LHCN-M2 (cell line): ENCODE measurements at places on chromosomes 16 and 17. TPM values are rescaled to one million over a fixed set of nuclear protein-coding genes. Genes with fewer than 3 reads are reported as not detected.

DNA sequence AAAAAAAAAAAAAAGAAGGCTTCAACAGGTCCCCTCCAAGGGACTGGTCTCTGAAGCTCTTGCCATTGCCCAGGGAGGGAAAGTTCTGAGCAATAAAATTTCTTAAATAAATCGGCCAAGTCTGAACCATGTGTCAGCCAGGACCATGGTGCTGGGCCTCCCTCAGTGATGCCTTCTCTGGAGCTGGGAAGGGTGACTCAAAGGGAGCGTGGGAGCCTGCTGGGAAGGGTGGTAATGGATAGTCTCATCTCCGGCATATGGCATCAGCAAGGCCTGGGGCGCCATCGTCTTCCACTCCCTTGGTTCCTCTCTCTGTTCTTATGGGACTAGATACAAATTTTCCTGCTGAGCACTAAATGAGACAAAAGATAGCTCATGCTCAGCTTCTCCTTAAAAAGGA lies 2.3 kb downstream of the VKORC1 start:
- peak; percentile 60 for DNase-seq

The FOXC2 gene
- total RNA-seq: 5.1 and 8.3 TPM in 2 replicates

The GP1BA gene
- total RNA-seq: not detected in 2 replicates

The SPAG9 gene
- 83.7 and 89.6 TPM in 2 replicates for total RNA-seq

The GUCY2D gene
- not detected in 2 replicates for total RNA-seq

DNA sequence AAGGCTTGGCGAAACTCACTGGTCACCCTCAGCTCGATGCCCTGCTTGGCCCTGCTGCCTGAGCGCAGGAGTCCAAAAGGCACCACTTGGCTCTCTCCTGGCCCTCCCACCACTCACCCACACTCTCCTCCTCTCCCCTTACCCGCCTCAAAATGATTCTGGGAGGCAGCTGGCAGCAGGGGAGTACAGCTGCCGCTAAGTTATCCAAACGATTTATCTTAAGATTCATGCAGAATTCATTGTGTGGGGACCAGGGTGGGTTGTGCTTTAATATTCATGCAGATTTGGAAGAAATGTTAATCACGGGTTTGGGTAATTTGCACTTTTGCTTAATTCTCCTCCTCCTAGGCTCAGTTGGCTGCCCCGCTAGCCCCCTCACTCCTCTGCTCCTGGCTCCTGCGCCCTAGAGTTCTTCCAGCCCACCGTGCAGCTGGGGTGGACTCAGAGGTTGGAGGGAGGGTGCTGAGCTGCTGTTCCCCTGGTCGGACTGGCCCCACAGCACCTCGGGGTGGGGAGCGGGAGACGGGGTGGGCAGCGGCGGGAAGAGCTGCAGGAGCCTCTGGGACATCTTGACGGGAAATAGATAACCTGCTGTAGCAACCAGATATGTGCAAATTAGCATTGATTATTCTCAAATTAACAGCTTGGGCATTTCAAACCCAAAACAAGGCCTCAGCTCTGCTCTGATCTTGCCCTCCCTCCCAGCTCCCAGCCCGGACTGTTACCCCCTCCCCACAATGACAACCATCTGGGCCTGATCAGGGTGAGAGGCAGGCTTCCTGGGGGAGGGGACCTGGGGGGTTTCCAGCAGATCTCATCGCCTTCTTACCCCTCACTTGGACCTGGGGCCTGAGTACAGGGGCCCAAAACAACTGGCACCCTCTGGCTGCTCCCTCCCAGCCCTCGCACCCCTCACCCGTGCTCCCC lies 122.6 kb upstream of the RPL38 start:
- DNase-seq: no peak

- no peak for DNase-seq
Measured at GRCh38 chr17:77408284-77408683, 267.5 kb downstream of the SEC14L1 start.

DNA sequence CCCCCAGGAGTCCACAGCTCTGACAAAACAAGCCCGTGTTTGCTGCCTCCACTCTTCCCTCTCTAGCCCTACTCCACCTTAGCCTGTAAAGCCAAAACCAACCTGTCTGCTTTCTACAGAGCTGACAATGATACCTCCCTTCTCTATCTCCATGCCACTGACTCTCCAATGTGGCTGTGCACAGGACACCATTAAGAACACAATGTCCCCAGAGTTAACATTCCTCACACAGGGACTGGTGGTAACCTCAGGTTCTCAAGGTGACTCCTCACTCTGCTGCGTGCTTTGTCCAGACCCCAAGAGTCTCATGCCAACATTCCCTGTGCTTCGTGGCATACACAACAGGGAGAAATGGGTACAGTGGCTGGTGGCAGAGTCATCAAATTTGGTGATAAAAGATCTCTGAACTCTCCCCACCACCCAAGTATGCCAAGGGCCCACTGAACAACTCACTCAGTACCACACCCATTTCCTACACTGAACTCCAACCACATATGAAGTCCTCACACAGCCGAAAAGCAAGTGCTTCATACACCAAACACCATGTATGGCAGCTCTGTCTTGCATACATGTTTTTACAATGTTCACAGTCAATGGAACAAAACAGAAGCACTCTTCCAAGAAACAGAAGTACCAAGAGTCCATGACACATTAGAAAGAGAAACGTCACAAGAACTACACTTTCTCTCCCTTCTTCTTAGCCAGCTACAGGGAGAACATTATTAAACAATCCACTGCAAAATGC lies 21.1 kb downstream of the CSNK2A2 start:
- no peak for DNase-seq

DNA sequence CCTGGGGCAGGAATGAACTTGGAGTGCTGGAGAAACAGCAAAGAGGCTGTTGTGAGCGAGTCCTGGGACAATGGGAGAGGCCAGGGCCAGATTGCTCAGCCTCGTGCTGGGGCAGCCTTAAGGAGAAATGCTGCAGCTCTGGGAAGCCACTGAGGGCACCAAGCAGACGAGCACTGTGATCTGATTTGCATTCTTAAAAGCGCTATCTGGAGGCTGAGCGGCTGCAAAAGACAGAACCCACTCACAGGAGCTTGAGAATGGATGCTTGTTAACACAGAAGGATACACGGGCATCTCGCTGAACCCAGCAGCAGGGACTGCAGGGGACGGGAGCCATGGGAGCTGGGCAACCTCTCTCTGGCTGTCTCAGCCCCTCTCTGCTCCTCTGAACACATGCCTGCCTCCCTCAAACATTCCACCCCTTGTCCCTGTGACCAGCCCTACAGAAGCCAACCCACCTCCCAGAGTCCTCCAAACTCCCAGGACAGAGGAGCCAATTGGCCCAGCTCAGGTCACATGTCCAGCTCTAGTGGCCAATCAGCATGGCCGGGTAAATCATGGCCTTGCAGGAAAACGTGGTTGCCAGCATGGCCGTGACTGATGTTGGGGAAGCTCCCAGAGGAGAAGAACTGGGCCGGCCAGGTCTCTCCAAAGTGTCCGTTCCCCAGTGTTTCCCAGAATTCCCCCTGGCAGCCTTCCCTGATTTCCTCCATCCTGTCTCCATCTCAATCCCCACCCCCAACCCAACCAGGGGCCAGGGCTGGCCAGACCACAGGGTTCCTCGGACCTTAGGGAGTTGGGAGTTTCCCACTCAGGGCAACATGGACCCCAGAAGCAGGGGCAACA lies 60.3 kb downstream of the GSG1L start:
- no peak for DNase-seq

The CDK12 gene
- total RNA-seq: 26.0 and 27.7 TPM in 2 replicates

The KRTAP1-5 gene
- 2.8 and 6.0 TPM in 2 replicates for total RNA-seq

GRCh38 chr17:65434878-65435277 lies 126.6 kb downstream of the AXIN2 start:
- no peak for DNase-seq

GRCh38 chr16:22670551-22671041 lies 143.4 kb upstream of the HS3ST2 start:
- DNase-seq: peak; percentile 63

DNA sequence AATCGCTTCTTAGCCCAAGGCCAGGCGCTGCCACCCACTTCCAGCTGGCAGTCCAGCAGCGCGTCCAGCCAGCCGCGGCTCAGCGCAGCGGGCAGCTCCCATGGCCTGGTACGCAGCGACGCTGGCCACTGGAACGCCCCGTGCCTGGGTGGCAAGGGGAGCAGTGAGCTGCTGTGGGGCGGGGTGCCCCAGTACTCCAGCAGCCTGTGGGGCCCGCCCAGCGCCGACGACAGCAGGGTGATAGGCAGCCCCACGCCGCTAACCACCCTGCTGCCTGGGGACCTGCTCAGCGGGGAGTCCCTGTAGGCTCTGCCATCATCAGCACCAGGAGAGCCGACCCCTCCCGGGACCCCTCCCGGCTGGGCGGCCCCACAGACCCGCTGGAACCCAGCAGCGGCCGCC lies 24.0 kb downstream of the TMC6 start:
- no peak for DNase-seq

The GRAPL gene
- not detected in 2 replicates for total RNA-seq

- DNase-seq: no peak
Measured at GRCh38 chr16:6884002-6884401, 448.6 kb upstream of the RBFOX1 start.

DNA sequence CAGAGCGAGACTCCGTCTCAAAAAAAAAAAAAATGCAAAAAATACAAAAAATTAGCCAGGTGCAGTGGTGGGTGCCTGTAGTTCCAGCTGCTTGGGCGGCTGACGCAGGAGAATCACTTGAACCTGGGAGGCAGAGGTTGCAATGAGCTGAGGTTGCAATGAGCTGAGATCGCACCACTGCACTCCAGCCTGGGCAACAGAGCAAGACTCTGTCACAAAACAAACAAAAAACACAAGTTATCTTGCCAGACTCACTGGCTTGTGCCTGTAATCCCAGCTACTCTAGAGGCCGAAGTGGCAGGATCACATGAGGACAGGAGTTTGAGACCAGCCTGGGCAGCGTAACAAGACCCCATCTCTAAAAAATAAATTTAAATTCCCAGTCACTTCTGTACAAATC lies 3.4 kb upstream of the ST3GAL2 start:
- no peak for DNase-seq

The TAT gene
- total RNA-seq: not detected in 2 replicates

DNA sequence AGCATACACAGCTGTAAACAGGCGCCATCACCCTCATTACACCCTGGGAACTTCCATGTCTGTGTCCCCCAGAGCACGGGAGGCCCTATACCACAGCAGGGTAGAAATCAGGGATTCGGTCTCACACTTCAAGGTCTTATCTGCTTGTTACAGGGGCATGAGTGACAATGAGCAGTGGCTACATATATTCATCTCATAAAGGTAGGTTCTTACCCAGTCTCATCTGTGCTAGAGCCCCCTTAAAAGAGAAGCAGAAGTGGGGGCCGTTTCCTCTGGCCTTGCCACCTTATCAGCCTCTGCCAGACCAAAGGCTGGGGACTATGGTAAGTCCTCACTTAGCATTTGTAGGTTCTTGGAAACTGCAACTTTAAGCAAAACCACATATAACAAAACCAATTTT lies 46.5 kb downstream of the IRX5 start:
- DNase-seq: no peak

DNA sequence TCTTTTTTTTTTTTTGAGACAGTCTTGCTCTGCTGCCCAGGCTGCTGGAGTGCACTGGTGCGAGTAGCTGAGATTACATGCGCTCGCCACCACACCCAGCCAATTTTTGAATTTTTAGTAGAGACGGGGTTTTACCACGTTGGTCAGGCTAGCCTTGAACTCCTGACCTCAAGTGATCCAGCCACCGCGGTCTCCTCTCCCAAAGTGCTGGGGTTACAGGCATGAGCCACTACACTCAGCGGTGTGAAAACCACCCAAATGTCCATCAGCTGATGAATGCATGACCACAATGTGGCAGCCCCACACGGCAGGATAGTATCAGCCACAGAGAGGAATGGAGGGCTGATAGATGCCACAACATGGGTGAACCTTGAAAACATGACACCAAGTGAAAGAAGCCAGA lies 2.1 kb downstream of the P2RX5 start:
- DNase-seq: peak; percentile 63

The KIF19 gene
- not detected in 2 replicates for total RNA-seq

- DNase-seq: no peak
Measured at GRCh38 chr17:29769225-29769624, 146.5 kb upstream of the CORO6 start.

- no peak for DNase-seq
Measured at GRCh38 chr17:33140413-33141099, 148.9 kb downstream of the SPACA3 start.

The PABPN1L gene
- not detected in 2 replicates for total RNA-seq
